NCI-H345 (cell line): ENCODE measurements at places on chromosomes 3 and 15.

DNA sequence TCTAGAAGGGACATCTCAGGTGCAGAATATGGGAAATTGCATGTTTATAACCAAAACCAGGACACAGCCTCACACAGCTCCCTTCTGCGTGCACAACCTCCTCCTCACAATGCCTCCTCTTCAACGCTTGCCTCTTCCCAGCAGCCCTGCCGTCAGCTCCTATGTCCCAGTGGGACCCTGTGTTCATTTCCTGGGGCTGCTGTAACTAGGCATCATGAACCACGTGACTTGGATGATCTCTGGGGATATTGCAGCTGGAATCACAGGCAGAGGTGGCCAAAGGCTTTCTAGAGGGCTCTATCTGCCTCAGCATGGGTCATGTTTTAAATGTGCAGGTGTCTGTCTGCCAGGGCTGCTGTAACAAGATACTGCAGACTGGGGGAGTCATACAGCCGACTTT lies 375.3 kb downstream of the OCA2 start:
- DNase-seq, result peak; percentile 78

- DNase-seq, result no peak
Measured at GRCh38 chr3:177379045-177379444, 181.8 kb upstream of the TBL1XR1 start.

- DNase-seq, result no peak
Measured at GRCh38 chr3:132325103-132325606, 7.9 kb downstream of the ACP3 start.

DNA sequence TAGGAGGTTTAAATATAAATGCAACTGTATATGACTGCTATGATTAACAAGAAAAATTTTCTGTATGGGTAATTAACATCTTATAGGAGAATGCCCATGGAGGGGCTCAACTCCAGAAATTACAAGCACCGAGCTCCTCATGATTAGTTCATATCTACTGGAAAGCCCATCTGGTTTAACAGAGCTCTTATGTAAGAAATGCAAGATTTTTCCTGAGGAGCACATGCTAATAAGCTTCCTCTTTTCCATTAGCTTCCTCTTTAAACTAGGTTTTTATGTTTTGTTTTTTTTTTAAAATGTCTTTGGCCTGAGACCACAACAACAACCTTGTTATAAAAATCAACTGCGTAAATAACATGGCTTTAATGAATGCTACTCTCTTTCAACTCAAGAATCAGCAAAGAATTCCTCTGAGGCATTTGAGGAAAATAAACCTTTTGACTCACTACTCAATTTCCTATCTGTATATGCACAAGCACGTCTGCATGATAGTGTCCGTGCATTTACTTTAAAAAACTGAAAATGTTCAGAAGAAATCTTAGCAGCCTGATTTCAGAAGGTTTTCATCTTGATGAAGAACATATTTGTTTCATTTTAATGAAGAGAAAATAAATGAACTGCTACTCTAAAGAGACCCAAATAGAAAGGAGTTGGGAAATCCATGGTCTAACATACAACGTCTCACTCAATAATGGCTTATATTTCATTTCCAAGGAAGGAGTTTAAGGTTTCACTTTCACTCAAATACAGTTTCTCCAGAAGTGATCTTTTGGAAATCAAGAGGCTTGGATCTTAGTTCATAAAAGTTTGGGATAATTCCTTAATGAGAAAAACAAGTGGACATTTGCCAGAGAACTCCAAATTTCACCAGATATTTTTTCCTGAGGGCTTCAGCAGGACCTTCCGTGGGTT lies 180.8 kb downstream of the KCNAB1 start:
- no peak for DNase-seq

- DNase-seq, result no peak
Measured at GRCh38 chr3:119437691-119438258, 25.6 kb downstream of the TMEM39A start.

- no peak for DNase-seq
Measured at GRCh38 chr3:196321162-196321561, 3.1 kb upstream of the DYNLT2B start.
